ENCODE measurements at places on chromosomes 4 and X.

- DNase-seq = no peak
Measured at GRCh38 chr4:150518559-150518958, 63.4 kb upstream of the MAB21L2 start.

DNA sequence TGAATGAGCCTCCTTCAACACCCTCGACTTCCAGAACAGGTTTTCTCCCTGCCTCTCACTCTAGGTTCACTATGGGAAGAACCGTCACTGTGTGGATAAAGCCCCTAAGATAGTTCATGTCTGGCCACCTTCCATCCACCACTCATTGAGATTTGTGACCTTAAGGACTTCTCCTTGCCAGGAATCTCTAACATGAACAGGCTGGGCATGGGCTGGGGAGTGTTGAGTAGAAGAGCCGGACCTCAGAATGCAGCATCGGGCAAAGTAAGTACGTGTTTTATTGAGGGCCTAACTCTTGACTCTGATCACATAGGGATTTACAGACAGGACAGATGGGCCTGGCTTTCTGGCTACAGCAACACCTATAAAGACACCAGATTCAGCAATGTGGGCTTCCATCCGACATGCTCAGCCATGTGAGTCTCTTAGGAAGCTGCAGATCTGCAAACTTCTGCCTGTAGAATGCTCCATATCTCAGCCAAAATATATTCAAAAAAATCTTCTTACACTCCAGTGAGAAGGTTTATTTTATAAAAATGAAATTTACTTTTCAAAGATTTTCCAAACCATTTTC lies 26.4 kb upstream of the TRIM60 start:
- DNase-seq = no peak

- DNase-seq = no peak
Measured at GRCh38 chr4:105541420-105541819, 11.0 kb upstream of the ARHGEF38 start.

GRCh38 chr4:30767147-30767845 lies 47.1 kb downstream of the PCDH7 start:
- no peak for DNase-seq

GRCh38 chr4:1563241-1563640 lies 120.9 kb downstream of the FAM53A start:
- no peak for DNase-seq

GRCh38 chrX:147522981-147523380 lies 388.7 kb upstream of the FMR1 start:
- no peak for DNase-seq

DNA sequence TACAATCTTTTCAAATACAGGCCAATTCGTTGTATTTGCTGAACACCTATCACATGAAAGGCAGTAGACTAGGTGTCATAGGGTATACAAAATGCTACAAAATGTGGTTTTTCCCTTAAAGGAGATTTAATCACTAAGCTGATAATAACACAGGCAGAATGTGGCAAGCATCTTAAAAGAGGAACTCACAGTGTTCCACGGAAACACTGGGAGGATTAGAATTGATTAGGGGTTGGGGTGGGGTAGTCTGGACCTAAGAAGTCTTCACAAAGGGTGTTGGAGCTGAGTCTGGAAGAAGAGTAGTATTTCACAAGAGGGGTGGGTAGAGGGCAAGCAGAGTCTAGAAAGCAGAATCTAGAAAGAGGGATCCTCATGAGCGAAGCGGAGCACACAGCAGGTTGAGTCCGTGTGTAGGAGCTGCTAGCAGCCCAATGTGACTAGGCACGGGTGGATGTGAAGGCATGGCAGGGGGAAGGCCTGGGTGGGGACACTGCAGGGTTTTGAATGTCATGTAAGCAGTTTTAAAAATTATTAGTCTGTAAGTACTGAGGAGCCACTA lies 123.6 kb downstream of the MGST2 start:
- no peak for DNase-seq

GRCh38 chrX:16920075-16920474 lies 26.4 kb upstream of the REPS2 start:
- no peak for DNase-seq
